Activated CD8-positive, alpha-beta memory T cell treated with anti-CD3 and anti-CD28 coated beads for 1 hour (primary cell): ENCODE measurements at places on chromosomes 7 and 10.

DNA sequence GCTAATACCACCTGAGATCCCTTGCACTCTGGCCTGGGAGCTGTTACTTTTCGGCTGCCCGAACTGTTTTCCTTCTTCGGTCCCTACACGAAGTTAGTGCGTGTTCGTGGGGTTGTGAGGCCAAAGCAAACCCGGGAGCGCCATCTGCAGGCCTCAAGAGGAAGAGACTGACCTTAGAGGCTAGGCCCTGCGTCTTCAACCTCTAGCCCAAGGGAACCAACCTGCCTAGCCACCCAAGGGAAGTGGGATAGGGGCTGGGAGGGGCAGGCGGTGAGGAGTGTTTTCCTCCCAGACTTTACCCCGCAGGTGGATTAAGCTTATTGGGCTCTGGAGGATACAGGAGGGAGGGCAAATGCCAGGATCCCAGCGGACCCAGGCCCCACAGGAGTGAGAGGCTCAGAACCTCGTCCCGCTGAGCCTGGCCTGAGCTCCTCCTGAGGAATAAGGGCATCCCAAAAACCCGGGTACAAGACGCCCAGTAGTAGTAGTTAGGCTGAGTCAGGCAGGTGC, 1.7 kb upstream of the PAX2 start:
- peak; percentile 14 for DNase-seq

GRCh38 chr10:62437696-62438095, 63.5 kb downstream of the ZNF365 start:
- no peak for DNase-seq

GRCh38 chr7:40761762-40762560, 627.2 kb downstream of the SUGCT start:
- no peak for DNase-seq

- peak; percentile 55 for DNase-seq
These were observed 3.9 kb downstream of the UBE2H start for GRCh38 chr7:129948877-129949291.

DNA sequence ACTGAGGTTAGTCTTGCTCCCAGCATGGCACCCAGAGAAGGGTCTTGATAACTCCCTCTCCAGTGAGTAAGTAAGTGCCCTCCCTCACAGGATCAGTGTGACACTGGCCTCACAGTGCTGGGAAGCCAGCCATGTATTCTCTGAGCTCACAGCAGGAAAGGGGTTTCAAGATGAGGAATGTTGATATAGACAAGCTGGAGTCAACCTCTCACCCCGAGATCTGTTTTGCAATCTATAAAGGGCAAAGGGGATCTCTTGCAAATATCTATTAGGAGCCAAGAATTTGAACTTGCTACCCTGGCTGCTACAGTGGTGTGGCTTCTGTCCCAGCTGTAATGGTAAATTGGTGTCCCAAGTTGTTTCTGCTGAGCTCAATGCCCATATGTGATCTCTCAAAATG, 70.2 kb upstream of the ADAM12 start:
- DNase-seq = no peak

GRCh38 chr10:6054884-6055283, 7.3 kb downstream of the IL2RA start:
- DNase-seq = no peak

DNA sequence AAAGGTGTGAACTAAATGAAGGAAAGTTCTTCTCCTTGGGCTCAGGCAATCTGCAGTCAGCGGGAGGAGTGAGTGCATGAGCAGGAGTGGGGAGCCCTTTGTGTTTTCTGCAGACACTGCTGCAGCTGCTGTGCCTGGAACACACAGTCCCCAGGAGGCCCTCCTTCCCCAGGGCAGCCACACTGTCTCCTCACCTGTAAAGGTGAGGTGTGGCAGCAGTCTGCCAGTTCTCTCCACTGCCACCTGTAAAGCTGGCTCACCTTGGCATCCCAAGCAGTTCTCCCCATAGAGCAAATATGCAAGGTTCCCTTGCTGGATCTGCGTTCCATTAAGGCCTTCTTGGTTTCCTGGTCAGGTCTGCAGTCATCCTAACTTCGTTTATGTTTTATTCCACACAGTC, 5.2 kb upstream of the VWC2 start:
- no peak for DNase-seq

DNA sequence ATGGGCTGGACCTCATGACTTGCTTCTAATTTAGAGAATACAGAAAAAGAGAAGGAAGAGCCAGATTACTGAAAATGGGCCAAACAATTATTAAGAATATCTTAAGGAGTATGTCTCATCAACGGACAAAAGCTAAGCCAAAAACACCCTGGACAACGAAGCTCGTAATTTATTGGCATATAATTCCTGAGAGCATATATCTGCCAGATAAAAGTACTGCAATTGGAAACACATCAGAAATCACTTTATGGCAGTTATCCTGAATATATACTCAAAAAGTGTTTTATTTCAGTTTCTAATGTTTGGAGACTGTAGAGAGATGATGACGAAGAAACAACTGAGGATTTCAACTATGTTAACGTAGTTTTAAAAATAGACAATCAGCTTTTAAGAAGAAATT, 211.8 kb downstream of the CSTF2T start:
- no peak for DNase-seq

DNA sequence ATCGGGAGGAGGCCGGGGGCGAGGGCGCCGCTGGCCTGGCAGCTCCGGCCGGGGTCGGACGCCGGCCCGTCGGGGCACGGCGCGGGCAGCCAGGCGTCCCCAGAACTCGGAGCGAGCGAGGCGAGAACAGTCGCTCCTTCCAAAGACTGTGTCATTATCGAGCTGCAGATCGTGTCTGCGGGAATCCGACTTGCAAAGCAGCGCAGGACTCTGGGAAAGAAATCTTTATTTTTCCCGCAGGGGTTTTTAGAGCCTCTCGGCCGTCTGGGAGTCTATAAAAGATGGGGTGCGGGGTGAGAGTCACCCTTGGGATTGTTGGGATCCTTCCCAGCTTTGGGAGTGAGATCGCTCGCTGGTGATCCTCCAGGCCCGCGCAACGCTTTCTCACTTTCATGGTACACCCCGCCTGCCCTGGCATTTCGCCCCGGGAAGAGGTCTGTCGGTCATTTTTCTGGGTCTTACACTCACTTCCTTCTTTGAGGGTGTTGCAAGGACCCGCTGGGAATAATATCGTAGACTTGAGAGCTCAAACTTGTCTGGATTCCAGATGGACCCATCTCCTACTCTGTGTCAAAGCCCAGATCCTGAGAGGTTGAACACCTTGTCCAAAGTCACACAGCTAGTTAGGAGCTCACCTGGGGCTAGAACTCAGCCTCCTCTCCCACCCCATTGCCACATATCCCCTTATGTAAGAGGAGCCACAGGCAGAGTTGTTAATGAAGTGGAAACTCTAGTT, 1.0 kb downstream of the UBTD1 start:
- DNase-seq = no peak

DNA sequence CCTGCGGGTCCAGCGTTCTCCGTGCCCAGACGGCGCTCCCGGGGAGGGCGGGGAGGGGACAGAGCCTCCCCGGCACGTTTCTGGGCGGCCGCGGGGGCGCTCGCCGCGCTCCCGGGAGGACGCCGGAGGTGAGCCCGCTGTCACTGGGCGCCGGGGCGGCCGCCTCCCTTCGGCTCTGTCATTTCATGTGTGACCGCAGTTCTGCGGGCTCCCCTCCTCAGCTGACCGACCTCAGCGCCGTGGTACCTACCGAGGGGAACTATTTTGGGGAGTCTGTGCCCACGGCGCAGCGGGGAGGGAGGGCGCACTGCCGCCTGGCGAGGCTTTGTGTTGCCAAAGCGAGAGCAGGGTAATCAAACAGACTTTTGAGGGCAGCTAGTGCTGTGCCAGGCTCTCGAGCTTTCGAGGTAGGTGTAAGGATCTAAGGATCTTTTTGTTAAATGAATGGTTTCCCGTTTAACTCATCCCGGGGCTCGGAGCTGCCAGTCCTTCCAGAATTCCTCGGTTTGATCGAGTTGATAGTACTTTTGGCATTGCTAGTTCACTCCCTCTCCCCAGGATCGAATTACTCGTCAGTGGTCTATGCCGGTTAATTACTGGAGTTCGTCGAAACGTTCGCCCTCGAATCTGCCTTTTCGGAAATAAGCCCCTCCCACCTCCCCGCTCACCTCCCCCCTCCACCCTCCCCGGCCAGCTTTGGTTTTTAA, 1.9 kb downstream of the ARID5B start:
- DNase-seq = peak; percentile 46

DNA sequence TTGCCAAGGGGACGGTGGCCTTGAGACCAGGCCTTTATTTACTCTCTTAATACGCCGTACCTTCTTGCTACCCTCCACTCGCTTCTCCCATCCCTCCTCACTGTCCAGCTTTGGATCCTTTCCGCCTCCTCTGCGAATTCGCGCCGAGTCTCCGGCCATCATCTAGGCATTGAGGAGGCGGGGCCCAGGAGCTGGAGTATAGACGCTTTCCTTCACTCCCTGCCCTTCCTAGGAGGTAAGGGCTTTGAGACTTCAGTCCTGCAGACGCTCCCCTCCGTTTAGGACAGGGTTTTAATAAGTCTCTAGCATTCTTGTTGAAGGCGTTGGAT, 538 bp downstream of the TFAM start:
- DNase-seq = no peak

DNA sequence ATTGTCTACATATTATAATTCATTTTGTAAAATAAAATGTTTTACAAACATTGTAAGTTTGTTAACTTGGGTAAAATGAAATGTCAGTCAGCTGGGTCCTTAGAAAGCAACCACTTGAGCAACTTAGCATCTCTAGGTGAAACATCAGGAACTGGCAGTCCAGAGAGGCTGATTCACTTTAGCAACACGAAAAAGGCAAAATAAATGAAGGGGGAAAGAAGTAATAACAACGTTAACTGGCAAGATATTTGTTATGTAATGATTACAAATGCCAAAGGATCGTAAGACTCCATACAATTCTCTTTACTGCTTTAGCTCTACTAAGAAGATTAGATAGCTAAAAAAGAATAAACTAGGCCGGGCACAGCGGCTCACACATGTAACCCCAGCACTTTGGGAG, 5.0 kb downstream of the PDZD8 start:
- DNase-seq = no peak

DNA sequence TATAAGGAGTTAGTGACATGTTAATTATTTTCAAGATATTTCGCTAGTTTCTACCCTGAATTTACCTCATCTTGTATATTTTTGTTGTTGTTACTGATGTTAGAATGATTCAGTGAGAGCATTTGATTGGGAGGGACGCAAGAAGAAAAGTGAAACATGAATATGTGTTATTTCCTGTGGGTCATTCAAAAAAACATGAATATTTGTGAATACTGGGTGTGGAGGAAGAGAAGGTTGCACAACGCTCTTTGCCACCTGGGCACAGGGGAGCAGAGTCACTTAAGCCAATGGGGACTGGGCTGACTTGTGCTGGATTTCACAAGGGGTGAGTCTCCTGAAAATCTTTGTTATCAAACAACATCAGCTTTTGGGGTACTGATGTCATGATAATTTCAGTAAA, 39.5 kb downstream of the AGK start:
- DNase-seq = no peak
